Choroid plexus epithelial cell (primary cell): ENCODE measurements at places on chromosomes 7 and 10.
A peak's percentile ranks its signal among the peaks of the same experiment; 100 is the strongest.

GRCh38 chr7:155533120-155533826 is 13.1 kb downstream of the CNPY1 start:
- peak; percentile 4 for DNase-seq

DNA sequence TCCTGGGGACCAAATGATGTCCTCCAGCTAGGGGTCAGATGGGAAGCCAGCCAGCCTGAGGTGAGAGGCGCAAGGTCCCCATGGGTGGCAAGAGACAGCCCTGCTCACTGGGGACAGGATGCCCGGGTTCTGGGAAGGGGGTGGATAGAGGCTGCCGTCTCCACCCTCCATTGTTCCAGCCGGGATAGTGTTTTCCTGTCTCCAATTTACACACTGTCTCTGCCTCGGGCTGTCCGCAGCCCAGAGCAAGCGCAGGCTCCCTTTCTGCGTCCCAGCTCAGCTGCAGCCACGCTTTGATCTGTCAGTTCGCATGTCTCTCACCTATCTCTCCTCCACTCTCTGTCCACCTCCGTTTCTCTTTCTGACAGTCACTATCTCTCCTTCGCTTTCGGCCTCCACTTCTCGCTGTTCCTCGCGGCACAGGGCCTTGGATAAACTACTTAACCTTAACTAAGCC is 2.1 kb downstream of the EPHB4 start:
- DNase-seq = peak; percentile 32

- DNase-seq = no peak
These were observed 937.1 kb upstream of the C7orf33 start for GRCh38 chr7:147653456-147653855.

GRCh38 chr10:6958711-6959110 is 378.6 kb upstream of the PRKCQ start:
- DNase-seq = no peak

GRCh38 chr7:148830897-148831692 is 53.0 kb downstream of the EZH2 start:
- DNase-seq = no peak

- DNase-seq = no peak
These were observed 172.5 kb downstream of the IPMK start for GRCh38 chr10:58094985-58095718.

GRCh38 chr10:77214799-77215198 is 422.8 kb downstream of the KCNMA1 start:
- DNase-seq = no peak

DNA sequence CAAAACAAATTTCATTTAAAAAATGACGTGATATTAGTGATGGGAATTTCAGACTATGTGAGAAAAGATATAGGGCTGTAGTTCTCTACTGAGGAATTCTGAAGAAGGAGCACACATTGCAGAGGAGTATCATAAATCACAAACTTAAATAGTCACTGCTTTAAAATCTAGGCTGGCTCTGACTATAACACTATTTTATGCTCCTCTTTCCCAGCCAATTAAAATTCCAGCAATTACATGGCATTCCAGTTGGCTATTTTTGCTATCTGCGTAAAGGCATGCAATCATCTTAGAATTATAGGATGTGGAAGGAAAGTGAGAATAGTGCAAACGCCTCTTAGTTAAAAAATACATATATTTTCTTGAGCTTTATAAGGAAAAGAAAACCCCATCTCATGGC is 123.1 kb downstream of the GNAI1 start:
- DNase-seq = no peak

GRCh38 chr7:41420421-41420820 is 282.5 kb downstream of the INHBA start:
- DNase-seq = no peak

GRCh38 chr10:123395906-123396305 is 241.7 kb downstream of the BUB3 start:
- DNase-seq = no peak

DNA sequence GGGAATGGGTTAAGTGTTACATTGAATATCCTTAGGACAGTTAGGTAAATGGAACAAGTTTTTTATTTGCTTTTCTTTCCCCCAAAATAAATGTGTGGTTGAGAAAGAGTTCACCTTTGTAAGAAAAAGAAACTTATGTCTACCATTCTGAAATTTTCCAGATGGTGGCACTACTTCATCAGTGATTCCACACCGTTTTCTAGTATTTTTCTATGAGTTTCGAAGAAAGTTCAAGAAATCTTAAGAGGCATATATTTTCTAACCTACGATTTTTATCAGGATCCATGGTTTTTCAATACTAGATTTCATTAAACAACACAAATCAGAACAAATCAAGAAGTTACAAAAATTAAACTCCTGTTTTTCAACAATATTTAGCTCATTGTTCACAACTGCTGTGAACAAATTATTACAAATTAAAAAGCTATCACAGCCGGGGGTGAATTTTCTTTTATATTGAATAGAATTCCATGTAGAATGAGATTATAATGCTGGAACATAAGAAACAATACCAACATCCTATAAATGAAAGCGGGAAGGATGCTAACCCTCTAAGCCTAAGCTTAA is 163.1 kb upstream of the NPVF start:
- DNase-seq = peak; percentile 74

- no peak for DNase-seq
These were observed 246.7 kb downstream of the MGMT start for GRCh38 chr10:129713659-129714265.

DNA sequence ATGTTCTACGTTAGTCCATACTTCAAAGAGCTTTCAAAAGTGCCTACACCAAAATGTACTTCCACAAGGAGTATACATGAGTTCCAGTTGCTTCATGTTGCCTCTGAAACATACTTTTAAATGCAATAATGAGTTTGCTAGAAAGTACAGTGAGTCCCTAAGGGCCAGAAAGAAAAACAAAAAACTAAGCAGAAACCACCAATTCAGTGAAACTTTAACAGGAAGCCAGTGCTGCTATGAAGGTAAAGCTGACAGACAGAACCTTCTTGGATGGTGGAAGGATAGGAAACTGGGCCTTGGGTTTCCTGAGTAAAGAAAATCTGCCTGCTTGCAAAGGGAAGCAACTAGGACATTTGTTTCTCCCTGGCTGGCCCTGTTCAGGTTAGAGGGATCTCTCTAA is 104.2 kb downstream of the CTTNBP2 start:
- DNase-seq = no peak

GRCh38 chr7:31497516-31497915 is 16.4 kb upstream of the ITPRID1 start:
- no peak for DNase-seq

- DNase-seq = no peak
These were observed 207.2 kb downstream of the C7orf25 start for GRCh38 chr7:42704710-42705109.

GRCh38 chr7:147173883-147174282 is 1057.3 kb downstream of the CNTNAP2 start:
- no peak for DNase-seq

DNA sequence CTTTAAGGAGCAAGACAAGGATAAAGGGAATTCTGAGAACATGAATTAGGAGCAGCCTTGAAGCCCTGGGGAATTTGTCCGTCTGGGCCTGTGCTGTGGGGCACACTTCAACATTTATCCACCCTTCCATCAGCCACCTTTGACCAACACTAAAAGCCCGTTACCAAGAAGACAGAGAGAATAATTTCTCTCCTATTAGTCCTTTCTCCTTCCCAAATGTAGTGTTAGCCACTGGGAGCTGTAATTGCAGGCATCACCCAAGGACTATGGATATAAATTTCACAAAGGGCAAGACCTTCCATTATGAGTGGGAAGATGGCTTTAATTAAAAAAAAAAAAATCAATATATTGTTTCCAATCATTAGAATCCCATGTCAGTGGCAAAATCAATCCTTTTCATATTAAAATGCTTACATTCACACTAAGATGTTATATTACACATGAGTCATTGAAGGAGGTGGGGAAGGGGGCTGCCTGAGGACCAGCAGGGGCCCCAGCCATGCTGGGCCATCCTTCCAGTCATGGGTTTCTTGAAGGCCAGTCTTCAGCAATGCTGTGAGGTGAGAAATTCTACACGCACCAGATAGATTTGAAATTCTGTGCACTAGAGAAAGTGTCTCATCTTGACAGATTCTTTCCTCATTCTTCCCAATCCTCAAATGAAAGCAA is 292.5 kb upstream of the NRP1 start:
- no peak for DNase-seq

- DNase-seq = no peak
These were observed 29.5 kb downstream of the EGFR start for GRCh38 chr7:55048221-55048859.

DNA sequence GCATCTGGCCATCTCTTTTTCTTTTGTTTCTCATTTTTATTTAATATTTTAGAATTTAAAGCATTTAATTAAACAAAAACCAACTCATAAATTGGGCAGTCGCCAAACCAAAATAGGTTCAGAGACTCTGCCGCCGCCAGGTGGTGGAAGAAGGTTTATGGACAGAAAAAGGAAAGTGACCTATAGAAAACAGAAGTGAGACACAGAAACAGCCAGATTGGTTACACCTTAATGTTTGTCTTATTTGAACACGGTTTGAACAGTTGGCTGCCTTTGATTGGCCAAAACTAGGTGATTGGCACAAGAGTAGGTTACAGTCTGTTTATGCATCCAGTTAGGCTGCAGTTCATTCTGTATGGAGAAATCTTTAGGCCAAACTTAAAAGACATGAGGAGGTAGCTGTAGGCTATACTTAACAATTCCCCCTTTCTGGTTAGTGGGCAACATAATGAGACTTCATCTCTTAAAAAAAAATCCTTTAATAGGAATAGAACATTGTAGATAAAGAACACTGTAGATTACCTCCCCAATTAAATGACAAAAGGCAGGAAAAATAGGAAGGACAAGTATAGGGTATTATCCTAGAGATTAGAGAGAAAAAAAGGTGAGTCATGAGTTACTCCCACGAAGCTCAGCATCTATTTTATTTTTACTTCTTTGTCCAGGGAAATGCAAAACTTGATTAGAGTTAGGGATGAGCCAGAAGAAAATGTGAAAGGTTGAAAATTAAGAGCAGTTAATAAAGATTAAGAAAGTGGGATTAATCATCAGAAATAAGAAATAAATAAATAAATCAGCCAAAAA is 23.9 kb upstream of the CYCS start:
- no peak for DNase-seq

- DNase-seq = peak; percentile 8
These were observed 10.4 kb upstream of the ZNF485 start for GRCh38 chr10:43595739-43596298.

DNA sequence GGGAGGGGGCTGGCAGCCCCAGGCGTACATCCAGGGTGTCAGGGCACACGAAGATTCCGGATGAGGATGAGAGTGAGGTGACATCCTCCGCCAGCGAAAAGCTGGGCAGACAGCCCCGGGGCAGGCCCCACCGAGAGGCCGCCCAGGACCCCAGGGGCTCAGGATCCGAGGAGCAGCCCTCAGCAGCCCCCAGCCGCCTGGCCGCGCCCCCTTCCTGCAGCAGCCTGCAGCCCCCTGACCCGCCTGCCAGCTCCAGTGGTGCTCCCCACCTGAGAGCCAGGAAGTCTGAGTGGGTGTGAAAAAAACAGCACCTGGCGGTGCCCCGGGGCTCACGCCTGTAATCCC is 3.2 kb downstream of the GJD4 start:
- DNase-seq = no peak

DNA sequence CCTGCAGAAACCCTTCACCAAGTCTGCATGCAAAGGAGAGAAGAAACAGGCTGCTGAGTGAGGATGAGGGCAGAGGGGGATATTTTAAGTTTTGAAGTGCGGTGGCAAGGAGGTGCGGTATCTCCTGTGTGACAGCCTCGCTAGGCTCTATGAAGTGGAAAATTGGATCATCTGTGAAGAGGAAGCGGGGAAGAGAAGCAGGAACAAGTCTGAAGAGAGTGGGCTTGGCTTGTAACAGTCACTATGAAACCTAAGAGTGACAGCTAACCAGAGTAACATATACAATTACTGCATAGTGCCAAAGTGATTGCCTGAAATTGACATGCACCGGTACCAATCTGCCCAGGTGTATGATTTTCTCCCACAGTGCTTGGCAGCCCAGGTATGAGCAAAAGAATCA is 287.5 kb upstream of the KLF14 start:
- DNase-seq = no peak

DNA sequence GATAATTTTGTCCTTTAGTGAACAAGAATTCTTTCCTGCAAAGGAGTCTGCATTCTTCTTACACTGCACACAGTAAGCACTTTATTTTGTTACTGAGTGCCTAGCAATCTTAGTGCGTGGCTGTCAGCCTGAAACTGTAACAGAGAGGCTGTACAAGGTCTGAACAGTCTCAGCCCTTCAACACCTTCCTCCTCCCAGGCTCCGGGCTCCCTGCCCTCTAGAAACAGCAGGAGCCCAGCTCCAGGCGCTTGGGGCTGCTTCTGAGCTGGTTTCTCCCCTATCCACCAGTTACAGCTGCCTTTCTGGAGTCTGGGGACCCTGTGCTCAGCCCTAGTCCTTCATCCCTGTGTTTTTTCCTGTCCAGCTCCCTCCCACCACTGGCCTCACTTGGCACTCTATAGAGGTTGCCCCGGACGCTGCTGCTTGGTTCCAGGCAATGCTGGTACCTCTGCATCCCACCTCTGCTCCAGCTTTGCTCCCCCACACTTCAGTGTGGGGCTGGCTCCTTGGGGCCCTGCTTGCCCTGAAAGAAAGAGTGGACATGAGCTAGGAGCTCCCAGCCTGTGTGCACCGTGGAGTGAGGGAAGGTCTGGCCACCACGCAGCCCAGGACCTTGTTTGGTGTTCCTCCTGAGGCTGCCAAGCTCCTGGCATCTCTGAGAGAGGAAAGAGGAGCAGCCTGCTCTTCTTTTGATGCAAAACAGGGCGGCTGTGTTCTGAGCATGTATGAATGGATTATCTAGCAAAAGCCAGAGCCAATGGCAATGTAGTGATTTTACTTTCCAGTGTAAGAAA is 251.2 kb upstream of the GRB10 start:
- no peak for DNase-seq

- DNase-seq = no peak
These were observed 13.9 kb downstream of the TUBAL3 start for GRCh38 chr10:5390607-5391205.

DNA sequence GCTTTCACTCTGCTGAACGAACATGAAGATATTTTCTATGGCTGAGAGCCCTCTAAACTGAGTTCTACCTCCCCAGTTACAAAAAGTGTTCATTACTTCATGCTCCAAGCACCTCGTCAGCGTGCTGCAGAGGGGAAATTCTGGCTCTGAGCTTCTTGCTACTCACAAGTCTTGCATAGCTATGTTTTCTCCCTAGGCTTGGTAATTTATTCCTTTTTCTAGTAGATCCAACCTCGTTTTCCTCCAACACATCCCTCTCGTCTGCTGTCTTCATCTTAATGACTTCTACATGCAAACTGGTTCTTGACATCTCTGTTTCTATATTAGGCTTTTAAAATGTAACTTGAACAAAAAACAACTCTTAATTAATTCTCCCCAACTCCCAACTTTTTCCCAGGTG is 1034.5 kb downstream of the REEP3 start:
- no peak for DNase-seq

DNA sequence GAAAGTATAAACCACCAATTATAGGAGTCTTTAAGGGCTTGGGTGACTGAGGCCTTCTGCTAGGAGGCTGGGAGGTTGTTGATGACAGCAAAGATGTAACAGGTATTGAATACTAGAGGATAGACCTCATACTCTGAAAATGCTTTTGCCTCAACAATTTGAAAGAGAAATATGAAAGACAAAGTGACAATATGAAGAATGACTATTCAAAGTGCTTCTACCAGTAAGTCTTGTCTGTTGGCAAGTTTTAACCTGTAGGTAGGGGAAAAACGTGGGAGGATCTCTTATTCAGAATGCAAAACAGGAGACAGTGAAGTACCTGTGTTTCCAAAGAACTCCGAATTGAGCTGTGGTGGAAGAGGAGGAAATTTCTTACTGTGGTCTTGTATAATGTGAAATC is 38.2 kb downstream of the GBF1 start:
- DNase-seq = no peak

GRCh38 chr10:10919976-10920375 is 97.7 kb upstream of the CELF2 start:
- DNase-seq = peak; percentile 11

- DNase-seq = peak; percentile 90
These were observed at the start of gene ANKRD2 for GRCh38 chr10:97572214-97572989. Gene ANKRD2 (plus strand): TSS chr10:97572779. CDS start chr10:97572789, 10 bp downstream.
